Stomach (tissue), 19 donors: ENCODE measurements at places on chromosomes 12 and 14. TPM values are rescaled to one million over a fixed set of nuclear protein-coding genes. Genes with fewer than 3 reads are reported as not detected.

The IL26 gene
- polyA plus RNA-seq: not detected

The KRT6B gene
- 9.2 TPM for polyA plus RNA-seq

- H3K27ac ChIP-seq: no peak overlapping the region
- H3K4me1 ChIP-seq: peaks cover 14% of the 10 kb centered on the region
- no peaks in the 10 kb centered on the region for H3K36me3 ChIP-seq
- H3K4me3 ChIP-seq: no peak overlapping the region
Observed at GRCh38 chr12:124132530-124132929, 159.5 kb downstream of the ZNF664 start.

GRCh38 chr14:103819503-103820307, 27.7 kb downstream of the PPP1R13B start:
- H3K27me3 ChIP-seq: no peaks in the 10 kb centered on the region
- H3K4me3 ChIP-seq: no peak overlapping the region
- peak overlapping the region; percentile 86 for H3K27ac ChIP-seq

DNA sequence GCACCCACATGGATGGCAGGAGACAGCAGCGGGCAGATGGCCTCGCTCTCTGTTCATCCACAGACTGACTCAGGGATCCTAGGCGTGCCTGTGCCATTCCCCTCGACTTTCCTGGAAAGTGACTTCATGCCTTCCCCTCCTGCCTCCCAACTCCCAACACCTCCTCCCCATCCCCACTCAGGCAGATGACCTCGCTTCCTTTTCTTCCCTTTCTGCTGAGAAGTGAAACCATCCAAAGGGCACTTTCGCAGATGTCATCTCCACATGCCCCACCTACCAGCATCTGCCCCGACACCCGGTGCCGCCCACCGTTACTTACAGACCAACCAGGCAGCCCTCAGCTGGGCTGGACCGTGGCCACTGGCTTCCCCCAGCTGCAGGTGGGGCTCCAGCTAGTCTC, 29.6 kb downstream of the BEGAIN start:
- H3K4me1 ChIP-seq: no peaks in the 10 kb centered on the region
- no peaks in the 10 kb centered on the region for H3K36me3 ChIP-seq
- H3K27ac ChIP-seq: no peak overlapping the region
- no peak for DNase-seq
- H3K27me3 ChIP-seq: no peaks in the 10 kb centered on the region
- H3K4me3 ChIP-seq: no peak overlapping the region
